Activated CD4-positive, CD25-positive, alpha-beta regulatory T cell (primary cell): ENCODE measurements at places on chromosomes 7 and 10.

GRCh38 chr10:68348265-68348741 is 15.6 kb upstream of the PBLD start:
- DNase-seq: no peak

DNA sequence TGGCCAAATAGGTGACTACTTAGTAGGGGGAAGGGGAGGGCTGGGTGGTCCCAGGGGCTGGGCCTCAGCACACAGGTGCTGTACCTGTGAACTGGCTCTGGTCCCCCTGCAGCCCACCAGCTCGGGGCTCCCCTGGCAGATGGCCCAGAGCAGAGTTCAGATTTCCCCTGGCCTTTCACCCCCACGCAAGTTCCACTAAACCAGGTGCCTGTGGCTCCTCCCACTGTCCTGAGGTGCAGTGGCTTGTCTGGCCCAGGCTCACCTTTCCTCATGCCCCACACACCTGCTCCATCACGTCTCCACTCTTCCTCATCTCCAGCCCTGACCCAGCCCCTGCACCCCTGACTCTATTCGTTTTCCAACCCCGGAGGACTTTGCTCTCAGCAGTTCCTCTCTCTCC is 47.3 kb upstream of the OPALIN start:
- DNase-seq: no peak

DNA sequence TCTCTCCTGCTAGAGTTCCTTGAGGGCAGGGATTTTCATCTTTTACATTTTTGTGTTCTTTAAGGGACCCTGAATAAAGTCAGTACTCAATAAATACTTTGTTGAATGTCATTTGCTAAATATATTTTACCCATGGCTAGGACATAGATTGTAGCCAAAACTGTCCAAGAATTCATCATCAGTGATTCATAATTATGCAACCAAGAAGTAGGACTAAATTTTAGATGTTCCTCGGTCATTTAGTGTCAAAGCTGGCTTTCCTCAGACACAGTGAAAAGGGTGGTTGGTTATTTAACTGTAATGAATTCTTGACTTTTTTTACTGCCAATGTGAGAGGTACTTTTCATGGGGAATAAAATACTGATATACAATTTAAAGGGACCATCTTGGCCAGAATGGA is 3.3 kb downstream of the NUDT13 start:
- DNase-seq: no peak

GRCh38 chr10:119470920-119471702 is 71.4 kb downstream of the RGS10 start:
- no peak for DNase-seq

GRCh38 chr7:21367081-21367480 is 60.8 kb upstream of the SP4 start:
- DNase-seq: no peak

DNA sequence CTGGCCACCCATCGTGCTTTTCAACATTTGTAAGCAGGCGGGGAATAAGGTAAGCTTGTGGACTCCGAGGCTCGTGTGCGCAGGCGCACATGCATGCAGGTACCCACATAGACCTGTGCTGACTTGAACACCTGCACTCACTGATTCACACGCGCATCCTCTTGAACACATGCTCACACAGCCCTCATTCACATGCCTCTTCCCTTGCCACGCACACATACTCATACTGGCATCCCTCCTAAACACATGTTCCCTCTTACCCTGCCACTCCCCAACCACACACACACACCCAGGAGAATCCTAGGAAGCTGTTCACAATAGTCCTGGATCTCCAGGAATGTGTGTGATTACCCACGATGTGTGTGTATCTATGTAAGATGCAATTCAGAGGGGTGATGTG is 44.1 kb upstream of the LBX1 start:
- no peak for DNase-seq

GRCh38 chr7:70700055-70700940 is 431.6 kb upstream of the GALNT17 start:
- no peak for DNase-seq
